ENCODE measurements at places on chromosomes 12 and 14.
A peak's percentile ranks its signal among the peaks of the same experiment; 100 is the strongest.

- peak; percentile 19 for DNase-seq
Measured at GRCh38 chr14:96940009-96940408, 142.8 kb downstream of the VRK1 start.

DNA sequence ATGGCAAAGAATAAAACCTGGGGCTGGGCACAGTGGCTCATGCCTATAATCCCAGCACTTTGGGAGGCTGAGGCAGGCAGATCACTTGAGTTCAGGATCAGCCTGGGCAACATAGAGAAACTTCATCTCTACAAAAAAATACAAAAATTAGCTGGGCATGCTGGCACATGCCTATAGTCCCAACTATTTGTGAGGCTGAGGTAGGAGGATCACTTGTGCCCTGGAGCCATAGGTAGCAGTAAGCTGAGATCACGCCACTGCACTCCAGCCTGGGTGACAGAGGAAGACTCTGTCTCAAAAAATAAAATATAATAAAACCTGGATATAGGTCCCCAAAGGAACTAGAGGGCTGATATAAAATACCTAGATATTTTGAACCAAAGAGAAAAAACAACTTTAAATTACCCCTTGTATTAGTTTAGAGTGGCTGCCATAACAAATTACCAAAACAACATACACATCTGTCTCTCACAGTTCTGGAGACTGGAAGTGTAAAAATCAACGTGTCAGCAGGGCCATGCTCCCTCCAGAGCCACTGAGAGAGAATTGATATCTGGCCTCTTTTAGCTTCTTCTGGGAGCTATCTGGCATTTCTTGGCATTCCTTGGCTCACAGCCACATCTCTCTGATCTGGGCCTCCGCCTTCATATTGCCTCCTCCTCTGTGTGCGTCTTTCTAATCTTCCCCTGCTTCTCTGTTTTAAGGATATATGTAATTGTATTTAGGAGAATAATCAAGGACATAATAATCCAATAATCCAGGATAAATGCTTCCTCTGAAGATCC, 47.9 kb upstream of the ATF7IP start:
- no peak for DNase-seq

GRCh38 chr14:31203414-31203742, 4.2 kb downstream of the HECTD1 start:
- DNase-seq, result no peak

GRCh38 chr12:108596854-108597558, 878 bp downstream of the TMEM119 start:
- DNase-seq, result no peak

DNA sequence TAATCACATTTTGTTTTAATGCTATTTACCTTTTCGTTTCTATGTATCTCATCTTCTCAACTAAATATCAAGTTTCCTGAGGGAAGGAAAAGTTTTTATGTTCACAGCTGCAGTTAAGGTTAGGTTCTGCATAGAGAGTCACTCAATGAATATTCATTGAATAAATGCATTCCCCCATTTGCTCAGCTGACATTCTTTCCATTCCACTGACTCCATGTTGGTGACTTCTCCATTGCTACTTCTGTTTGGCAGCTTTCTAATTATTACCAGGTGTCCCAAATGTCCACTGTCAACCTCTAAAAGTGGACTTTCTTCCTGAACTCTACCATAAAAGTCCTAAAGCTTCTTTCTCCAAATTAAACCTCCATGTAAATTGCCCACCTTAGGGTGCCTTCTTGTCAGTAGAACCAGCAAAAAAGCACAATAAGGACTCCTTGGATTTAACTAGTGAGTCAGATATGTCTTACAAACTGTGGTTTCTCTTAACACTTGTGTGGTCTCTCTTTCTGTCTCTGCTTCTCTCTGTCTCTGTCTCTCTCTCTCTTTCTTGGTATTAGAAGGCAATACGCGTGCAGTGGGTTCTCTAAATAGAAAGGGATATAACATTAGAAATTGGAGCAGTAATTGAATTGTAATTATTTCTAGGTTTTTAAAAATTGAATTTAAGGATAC, 85.9 kb downstream of the TMEM117 start:
- DNase-seq, result no peak

- DNase-seq, result peak; percentile 36
Measured at GRCh38 chr12:88801227-88802095, 221.2 kb upstream of the KITLG start.

DNA sequence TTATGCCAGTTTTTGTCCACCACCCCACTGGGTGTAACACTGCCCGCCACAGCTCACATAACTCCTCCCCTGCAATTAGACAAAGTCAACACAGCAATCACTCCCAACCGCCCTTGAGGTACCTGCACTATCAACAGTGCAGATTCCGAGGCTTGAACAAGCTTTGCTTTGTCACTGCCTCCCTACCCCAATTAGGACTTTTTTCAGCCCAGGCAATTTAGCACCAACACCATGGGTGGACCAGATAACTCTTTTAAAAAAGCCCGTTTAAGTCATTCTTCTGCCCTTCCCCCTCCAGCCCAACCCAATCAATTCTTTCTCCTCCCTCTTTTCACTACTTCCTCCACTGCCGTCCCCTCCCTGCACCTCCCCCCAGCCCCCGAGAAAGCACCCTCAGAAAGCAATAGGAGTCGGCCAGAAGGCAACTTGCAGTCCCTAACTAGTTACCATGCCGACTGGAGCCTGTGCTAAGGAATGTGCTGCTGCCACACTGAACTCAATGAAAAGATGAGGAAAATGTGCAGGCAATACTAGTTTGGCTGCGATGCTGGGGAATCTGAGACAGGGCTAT, 45.7 kb upstream of the OTX2 start:
- DNase-seq, result no peak

GRCh38 chr12:20280515-20280914, 87.8 kb upstream of the PDE3A start:
- DNase-seq, result no peak

- DNase-seq, result no peak
Measured at GRCh38 chr12:70627677-70628076, 9.6 kb downstream of the PTPRB start.

DNA sequence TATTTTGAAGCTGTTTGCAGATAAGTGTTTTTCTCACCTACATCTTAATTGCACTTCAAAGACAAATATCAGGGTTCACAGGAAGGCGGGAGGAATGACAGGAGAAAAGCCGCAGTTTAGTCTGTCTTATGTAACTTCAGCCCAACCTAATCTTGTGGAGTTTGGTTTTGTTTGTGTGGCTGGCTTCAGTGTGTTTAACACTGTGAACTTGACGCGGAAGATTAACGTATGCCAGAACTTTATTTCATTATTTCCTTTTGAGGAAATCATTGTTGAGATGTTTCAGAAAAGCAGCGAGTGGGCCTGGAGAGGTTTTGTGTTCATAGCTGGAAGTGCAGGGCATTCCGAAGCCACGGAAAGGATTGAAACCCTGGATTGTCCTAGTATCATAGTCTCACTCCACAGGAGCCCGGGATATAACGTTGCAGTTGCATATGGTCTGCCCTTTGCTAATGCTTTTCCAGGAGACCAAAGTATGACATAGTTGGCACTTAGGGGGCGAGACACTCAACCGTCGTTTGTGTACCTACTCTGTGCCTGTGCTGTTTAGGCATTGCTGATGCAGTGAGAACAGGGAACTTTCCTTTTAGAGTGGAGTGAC, 2.0 kb downstream of the PELI2 start:
- no peak for DNase-seq

GRCh38 chr12:22527999-22528398, 16.3 kb downstream of the C2CD5 start:
- no peak for DNase-seq

DNA sequence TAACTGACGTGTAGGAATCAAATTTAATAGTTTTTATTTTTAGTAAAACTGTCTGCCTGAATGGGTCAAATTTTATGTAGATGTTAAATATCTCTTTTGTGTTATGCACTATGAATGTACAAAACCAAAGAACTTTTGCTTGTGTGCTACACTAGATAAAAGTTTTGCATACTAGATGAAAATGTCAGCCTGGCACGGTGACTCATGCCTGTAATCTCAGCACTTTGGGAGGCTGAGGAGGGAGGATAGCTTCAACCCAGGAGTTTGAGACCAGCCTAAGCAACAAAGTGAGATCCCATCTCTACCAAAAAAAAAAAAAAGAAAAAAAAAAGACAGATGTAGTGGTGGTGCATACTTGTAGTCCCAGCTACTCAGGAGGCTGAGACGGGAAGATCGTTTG, 11.1 kb downstream of the AEBP2 start:
- DNase-seq, result no peak

DNA sequence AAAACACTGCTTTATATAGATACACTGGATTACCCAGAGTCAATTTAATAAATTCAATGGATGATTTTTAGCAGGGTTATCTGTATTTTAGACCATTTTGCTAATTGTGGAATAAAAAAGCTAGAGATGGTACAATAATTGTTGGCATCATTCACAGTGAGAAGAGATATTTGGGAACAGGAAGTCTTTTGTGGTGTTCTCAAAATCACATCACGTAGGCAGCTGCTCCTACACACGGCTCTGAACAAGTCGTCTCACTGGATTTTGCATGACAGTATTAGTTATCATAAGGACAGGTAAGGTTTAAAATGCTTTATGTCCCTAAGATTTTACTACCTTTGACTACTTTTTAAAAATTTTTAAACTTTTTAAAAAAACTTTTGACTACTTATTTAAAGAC, 52.0 kb downstream of the PAPLN start:
- DNase-seq, result peak; percentile 47

GRCh38 chr14:91831337-91831736, 36.0 kb downstream of the TC2N start:
- no peak for DNase-seq

- DNase-seq, result no peak
Measured at GRCh38 chr14:104681689-104682074, 7.7 kb upstream of the INF2 start.

GRCh38 chr12:96502477-96502876, 13.1 kb downstream of the CFAP54 start:
- peak; percentile 87 for DNase-seq

- no peak for DNase-seq
Measured at GRCh38 chr14:71113376-71113775, 206.1 kb downstream of the PCNX1 start.

GRCh38 chr12:4960030-4960429, 50.3 kb downstream of the KCNA1 start:
- no peak for DNase-seq

GRCh38 chr12:129862561-129863175, 41.2 kb downstream of the TMEM132D start:
- no peak for DNase-seq

GRCh38 chr14:104250175-104250574, 111.8 kb downstream of the KIF26A start:
- DNase-seq, result no peak

DNA sequence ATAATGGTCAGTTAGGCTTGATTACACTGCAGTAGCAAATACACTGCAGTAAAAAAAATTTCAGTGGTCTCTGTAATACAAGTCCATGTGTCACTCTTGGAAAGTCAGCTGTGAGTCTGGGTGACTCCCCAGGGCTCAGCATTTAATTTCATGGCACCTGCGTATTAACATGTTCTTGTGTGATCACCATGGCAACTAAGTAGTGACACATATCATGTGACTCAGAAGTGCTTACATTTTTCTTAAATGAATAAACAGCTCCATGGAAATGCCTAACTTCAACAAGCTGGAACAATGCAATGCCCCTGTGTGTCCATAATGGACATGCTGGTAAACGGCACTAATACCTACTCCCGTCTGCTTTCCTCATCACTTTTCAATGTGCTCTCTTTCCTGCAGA, 88.5 kb upstream of the ANO4 start:
- DNase-seq, result no peak

DNA sequence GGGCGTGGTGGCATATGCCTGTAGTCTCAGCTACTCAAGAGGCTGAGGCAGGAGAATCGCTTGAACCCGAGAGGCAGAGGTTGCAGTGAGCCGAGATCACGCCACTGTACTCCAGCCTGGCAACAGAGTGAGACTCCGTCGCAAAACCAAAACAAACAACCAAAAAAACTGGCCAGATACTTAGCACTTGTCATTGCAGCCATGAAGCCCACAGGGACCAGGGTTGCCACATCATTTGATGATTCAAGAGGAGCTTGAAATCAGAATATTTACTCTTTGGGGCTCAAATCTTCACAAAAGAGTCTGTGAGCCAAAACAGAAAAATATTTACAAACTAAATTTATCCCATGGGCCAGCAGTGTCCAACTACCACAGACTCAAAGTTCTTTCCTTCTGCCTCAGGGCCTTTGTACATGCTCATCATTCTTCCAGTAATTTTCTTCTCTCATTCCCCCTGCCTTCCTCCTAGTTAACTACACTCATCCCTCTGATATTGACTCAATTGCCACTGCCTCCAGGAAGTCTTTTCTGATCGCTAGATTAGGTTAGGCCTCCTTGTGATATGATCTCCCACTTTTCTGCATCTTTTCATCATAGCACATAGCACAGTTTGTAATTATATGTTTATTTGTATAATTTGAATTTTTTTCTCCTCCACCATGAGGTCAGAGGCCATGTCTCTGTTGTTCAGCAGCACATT, 130.8 kb upstream of the PLEKHG7 start:
- DNase-seq, result no peak

DNA sequence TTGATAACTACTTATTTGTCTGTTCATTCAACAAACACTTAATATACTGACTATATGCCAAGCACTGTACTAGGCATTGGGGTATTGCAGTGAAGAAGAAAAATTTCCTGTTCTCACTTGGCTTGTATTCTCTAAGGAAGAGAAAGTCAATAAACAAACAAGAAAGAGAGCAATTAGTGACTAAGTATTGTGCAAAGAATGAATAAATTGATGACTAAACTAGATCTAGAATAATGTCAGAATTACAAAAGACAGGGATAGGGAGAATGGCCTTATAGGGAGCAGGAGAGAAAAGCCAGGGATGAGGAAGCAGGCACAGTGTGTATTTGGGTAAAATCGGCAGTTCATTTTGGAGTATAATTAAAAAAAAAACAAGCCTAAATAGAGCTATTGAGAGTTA, 4.2 kb upstream of the LIN7A start:
- no peak for DNase-seq

DNA sequence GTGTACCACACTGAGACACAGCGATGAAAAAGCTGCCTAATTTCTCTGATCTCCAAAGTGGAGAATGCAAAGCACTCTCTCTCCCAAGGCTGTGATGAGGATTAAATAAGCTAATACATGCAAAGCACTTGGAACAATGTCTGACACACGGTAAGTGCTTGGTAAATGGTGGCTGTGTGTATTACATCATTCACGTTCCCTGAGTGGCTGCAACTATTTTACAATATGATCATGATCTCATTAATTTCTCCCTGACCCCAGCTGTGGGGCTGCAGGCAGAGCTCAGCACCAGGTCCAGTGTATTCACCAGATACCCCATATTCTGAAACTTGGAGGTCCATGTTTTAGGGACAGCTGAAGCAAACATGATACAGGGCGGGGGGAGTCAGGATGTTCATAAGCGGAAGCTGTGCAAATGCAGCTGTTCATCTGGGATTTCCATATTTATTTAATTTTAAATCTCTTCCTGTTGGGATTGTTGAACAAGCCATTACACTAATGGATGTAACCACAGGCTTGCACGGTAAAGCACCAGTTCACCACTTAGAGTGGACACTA, 106.4 kb downstream of the CCDC60 start:
- no peak for DNase-seq

- peak; percentile 38 for DNase-seq
Measured at GRCh38 chr12:6539314-6539682, 5.0 kb downstream of the GAPDH start.

GRCh38 chr12:88644946-88645702, 64.9 kb upstream of the KITLG start:
- no peak for DNase-seq
